ENCODE measurements at places on chromosomes 2 and 18.

DNA sequence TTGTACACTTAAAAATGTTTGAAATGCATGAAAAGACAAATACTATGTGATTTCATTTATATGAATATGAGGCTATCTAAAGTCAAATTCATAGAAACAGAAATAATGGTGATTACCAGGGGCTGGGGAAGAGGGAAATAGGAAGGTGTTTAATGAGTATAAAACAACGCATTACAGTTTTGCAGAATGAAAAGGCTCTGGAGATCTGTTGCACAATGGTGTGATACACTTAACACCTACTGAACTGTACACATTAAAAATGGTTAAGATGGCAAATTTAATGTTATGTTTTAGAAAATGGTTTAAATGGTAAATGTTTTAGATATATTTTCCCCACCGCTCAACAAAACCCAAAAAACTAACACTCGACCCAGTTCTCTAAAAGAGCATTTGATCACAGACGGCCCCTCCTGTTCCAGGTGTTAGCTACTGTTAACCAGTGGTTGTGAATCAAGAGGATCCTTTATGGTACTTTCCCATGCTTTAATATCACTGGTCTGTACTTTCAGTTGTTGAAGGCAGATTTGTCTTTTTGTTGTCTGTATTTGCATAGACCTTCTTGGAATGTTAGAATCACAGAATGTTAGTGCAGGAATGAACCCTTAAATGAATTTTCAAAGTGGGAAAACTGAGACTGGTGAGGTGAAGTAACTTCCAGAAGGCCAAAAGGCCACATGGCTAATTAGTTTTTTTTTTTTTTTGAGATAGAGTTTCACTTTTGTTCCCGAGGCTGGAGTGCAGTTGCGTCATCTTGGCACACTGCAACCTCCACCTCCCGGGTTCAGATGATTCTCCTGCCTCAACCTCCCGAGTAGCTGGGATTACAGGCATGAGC, 10.2 kb downstream of the RAB10 start:
- DNase-seq, result no peak

GRCh38 chr18:63725682-63726480, 23.1 kb downstream of the SERPINB11 start:
- no peak for DNase-seq

DNA sequence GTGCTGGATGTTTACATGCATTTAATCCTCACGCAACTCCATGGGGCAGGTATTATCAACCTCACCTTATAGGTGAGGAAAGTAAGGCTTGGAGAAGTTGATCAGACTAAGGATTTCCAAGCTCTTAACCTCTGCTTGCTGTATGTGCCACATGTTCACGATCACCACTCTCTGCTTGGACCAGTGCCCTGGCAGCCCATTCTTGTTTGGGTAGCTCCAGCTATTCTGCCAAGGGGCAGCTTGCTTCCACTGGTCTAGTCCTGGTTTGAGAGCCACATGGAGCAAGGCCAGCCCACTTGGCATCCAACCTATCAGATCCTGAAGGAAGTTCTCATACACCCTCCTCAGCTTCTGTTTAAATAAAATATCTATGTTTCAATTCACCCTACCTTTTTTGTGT, 14.3 kb downstream of the PLB1 start:
- DNase-seq, result no peak

- DNase-seq, result no peak
Observed at GRCh38 chr2:68779595-68779994, 45.0 kb downstream of the ARHGAP25 start.
